ENCODE measurements at places on chromosomes 12 and 14. TPM values are rescaled to one million over a fixed set of nuclear protein-coding genes. Genes with fewer than 3 reads are reported as not detected.

The ARHGEF40 gene
- 36.3 TPM for total RNA-seq

The GALNT9 gene
- 1.5 TPM for total RNA-seq

The C1R gene
- 830 TPM for total RNA-seq

The KMT2D gene
- total RNA-seq: 38.8 TPM

DNA sequence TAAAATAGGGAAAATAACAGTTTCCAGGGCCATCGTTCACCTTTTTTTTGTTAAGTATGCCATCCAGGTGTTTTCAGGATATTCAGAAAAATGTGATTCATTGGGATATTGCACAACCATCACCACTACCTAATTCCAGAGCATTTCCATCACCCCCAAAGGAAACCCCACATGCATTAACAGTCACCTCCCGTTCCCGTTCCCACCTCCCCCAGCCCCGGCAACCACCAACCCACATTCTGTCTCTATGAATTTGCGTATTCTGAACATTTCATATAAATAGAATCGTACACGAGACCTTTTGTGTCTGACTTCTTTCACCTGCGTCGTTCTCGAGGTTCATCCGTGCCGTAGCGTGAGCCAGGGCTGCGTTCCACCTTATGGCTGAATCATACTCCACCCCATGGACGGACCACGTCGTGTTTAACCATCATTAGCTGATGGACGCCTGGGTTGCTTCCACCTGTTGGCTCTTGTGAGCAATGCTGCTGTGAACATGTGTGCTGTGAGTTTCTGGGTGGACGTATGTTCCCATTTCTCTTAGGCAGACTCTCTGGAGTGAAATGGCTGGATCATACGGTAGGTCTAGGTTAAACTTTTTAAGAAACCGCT, 51.0 kb upstream of the NCOR2 start:
- H3K4me1 ChIP-seq: peaks cover 16% of the 10 kb centered on the region
- H3K4me3 ChIP-seq: no peak overlapping the region
- no peaks in the 10 kb centered on the region for H3K36me3 ChIP-seq
- no peak overlapping the region for H3K27ac ChIP-seq

GRCh38 chr12:132259364-132259871, 70.0 kb downstream of the GALNT9 start:
- H3K4me3 ChIP-seq: no peak overlapping the region
- H3K4me1 ChIP-seq: no peaks in the 10 kb centered on the region
- H3K27me3 ChIP-seq: no peaks in the 10 kb centered on the region
- H3K27ac ChIP-seq: no peak overlapping the region
- no peak for DNase-seq
- no peaks in the 10 kb centered on the region for H3K36me3 ChIP-seq

DNA sequence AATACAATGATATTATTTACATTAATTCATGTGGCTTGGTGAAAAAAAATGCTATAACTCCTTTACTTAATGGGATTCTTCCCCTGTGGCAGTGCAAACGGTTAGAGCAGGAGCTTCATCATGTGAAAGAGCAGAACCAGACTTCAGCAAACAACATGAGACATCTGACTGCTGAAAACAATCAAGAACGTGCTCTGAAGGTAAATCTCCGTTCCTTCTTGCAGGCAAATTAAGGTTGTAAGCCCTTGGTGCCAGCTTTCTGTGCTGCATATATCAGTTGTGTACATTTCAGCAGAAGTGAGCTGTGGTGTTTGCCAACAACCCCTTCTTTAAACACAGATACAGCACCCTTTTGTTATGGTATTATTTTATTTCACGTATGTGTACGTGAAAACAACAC, 171.7 kb downstream of the MIPOL1 start:
- H3K27ac ChIP-seq: no peak overlapping the region
- no peak overlapping the region for H3K4me3 ChIP-seq
- no peaks in the 10 kb centered on the region for H3K36me3 ChIP-seq
- H3K27me3 ChIP-seq: no peaks in the 10 kb centered on the region

GRCh38 chr12:19415563-19415962, 23.7 kb upstream of the AEBP2 start:
- no peak for DNase-seq
- peaks cover 2% of the 10 kb centered on the region for H3K4me1 ChIP-seq
- H3K27me3 ChIP-seq: no peaks in the 10 kb centered on the region
- no peak overlapping the region for H3K4me3 ChIP-seq

GRCh38 chr12:66584673-66585072, 94.2 kb downstream of the GRIP1 start:
- DNase-seq: no peak
- no peaks in the 10 kb centered on the region for H3K36me3 ChIP-seq
- H3K4me1 ChIP-seq: no peaks in the 10 kb centered on the region
- no peaks in the 10 kb centered on the region for H3K27me3 ChIP-seq
- H3K27ac ChIP-seq: no peak overlapping the region
- no peak overlapping the region for H3K4me3 ChIP-seq
